ENCODE measurements at places on chromosomes 3 and 15.

DNA sequence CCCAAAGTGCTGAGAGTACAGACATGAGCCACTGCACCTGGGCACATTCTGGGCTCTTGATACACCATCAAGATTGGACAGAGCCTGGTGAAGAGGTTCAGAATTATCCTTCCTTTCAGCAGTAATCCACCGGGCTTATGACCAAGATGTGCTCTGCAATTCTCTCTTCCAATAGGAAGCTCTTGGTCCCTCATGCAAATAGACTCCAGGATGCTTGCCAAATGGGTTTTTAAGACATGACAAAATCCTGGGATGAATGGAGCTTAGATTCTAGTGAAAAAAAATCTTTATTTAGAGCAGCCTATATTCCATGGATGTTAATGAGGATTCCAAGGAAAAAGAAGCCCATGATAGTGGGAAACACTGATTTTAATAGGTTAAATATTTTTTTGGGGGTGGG is 119.1 kb downstream of the SV2B start:
- no peak for DNase-seq

DNA sequence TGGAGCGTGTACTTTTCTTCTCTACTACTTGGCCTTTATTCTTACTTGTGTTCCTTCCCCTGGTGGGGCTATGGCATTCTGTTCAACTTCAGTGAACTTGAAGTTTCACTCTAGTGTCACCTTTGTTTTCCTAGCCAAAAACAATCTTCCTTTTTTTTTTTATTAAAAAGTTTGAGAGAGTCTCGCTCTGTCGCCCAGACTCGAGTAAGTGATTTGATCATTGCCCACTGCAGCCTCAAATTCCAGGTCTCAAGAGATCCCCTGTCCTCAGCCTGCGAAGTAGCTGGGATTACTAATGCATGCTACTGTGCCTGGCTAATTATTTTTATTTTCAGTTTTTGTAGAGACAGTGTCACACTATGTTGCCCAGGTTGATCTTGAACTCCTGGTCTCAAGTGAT is 124.8 kb downstream of the SST start:
- no peak for DNase-seq

DNA sequence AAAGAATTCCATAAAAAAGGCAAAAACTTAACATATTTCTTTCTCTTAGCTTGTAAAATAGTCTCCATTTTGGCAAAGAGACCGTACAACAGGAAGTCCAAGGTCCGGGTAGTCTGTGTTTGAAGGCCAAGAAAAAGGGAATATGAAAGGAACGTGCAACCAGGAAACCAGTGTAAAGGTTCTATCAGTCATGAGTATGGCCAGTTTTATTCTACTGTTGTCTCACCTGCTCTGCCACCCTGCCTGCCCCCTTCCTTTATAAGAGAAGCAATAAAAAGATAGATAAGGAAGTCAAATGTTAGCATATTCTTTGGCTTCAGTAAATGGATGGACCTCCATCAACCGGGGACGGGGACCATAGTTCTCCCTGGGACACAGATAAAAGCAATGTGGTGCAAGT is 370.6 kb upstream of the ROBO2 start:
- peak; percentile 48 for DNase-seq

DNA sequence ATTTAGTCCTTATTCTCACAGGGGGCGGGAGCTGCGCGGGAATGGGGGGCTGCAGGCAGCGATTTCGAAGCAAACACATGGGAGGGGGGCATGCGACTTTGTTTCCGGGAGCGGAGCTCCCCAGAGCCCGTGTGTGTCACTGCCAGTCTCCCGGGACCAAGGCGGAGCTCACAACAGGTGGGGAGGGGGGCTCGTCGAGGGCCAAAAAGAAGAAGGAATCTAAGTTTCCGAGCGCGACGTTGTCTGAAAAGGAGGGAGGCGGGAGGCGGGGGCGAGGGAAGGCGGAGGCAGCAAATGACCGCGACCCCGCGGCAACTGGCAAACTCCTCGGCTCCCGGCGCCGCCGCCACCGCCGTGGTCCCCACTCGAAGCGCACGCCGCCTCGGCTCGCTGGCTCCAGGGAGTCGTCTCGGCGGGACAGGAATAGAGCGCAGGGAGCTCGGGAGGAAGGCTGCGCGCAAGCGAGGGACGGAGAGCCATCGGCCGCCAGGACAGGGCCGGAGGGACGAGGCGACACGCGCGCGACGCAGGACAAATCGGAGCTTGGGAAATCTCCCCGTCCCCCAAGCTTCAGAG is 1.4 kb downstream of the FOXP1 start:
- peak; percentile 29 for DNase-seq

DNA sequence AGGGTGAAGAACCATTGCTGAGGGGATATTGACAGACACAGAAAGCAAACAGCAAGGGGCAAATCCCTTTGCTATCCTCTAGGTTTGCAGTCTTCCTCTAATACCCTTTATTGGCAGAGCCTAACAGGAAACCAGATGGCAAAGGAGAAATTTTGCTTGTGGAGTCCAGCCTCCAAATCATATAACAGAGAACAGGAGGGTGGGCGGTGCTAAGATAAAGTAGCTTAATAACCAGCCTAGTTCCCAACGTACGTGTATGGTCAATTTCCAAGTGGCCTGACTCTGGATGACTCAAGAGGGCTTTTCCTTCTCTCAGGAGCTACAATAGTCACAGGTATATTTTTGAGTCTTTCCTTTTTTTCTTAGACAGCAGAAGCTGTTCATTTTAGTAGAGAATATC is 404.5 kb downstream of the PDCD6IP start:
- no peak for DNase-seq

DNA sequence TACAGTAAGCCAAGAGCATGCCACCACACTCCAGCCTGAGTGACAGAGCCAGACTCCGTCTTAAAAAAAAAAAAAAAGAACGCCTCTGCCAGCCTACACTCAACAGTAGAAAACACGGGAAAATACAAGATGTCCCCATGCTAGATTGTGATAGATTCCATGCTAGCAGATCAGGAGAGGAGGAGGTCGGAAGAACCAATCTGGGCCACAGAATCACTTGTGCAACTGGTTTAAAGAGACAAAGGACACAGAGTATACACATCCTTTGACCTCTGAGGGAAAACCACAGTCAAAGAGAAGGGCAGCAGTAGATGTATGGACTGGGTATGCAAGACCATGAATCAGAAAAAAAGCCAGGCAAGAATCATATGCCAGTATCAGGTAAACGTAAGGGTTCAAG is 15.9 kb downstream of the TBL1XR1 start:
- DNase-seq: no peak

Measured in LoVo (cell line).